ENCODE measurements at places on chromosomes 12 and 14. TPM values are rescaled to one million over a fixed set of nuclear protein-coding genes. Genes with fewer than 3 reads are reported as not detected.

Gene CLEC2B
- total RNA-seq, result 89.7 TPM

Gene MYH7
- total RNA-seq, result not detected

Gene SDR9C7
- not detected for total RNA-seq

Gene ENDOU
- total RNA-seq, result not detected

Gene PRKAB1
- 44.1 TPM for total RNA-seq

DNA sequence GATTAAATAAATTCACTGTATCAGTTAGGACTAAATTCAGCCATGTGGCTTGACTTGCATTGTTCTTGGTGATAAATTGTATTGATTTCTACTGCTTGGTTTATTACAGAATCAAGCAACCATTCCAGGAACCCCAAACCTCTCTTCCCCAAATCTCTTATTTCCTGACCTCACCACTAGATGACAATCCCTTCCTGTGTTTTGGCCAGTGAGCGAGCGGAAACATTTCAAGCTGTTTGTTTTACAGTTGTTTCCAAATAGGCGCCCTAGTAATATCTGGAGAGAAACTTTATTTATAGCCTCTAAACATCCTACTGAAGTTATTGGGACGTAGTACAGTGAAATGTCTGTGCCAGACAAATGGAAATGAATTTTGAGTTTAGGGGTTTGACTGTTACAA is 161.1 kb downstream of the SNAPC1 start:
- no peak overlapping the region for H3K4me3 ChIP-seq
- H3K36me3 ChIP-seq, result no peaks in the 10 kb centered on the region
- no peak for DNase-seq
- peaks cover 36% of the 10 kb centered on the region for H3K27me3 ChIP-seq

- H3K4me1 ChIP-seq, result no peaks in the 10 kb centered on the region
- H3K36me3 ChIP-seq, result no peaks in the 10 kb centered on the region
- peaks cover 30% of the 10 kb centered on the region for H3K27me3 ChIP-seq
- no peak for DNase-seq
Observed at GRCh38 chr12:115934046-115934445, 343.4 kb downstream of the MED13L start.

DNA sequence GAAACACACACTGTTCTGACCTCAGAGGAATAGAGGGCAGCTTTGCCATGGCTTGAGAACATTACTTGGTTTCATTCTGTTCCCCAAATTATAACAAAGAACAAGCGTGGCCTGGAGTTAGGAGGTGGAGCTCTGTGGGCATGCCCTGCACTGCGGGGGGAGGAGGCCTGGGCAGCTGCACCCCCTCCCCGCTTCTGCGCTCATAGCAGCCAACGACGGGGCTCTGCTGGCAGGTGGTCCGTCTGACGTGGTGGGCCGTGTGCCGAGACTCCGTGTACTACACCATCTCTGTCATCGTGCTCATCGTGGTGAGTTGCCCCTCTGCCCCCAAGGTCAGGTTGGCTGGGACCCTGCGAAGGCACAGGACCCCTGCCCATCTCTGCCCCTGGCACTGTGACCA is 70.4 kb upstream of the RIN3 start:
- no peak for DNase-seq
- H3K36me3 ChIP-seq, result no peaks in the 10 kb centered on the region
- no peak overlapping the region for H3K4me3 ChIP-seq
- H3K4me1 ChIP-seq, result peaks cover 7% of the 10 kb centered on the region
- peaks cover 4% of the 10 kb centered on the region for H3K27me3 ChIP-seq

DNA sequence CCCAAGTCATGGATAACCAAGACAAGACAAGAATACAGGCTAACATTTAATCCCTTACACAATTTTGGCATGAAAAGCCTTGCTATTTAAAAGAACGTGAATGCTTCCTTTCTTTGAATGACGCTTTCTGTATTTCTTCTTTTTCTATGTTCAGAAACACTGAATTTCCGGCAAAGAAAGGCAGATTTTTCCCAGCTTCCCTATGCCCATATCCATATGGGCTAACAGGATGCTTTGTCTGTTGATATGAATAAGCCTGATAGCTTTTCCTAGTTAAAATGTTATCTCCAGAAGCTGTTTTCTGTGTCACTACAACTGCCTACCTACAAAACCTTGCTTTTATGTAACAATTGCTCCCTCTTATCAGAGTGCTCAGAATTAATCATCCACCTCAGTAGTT is 38.3 kb upstream of the CACNA2D4 start:
- H3K4me1 ChIP-seq, result no peaks in the 10 kb centered on the region
- peaks cover 30% of the 10 kb centered on the region for H3K36me3 ChIP-seq
- H3K27ac ChIP-seq, result no peak overlapping the region
- DNase-seq, result no peak

GRCh38 chr14:102008891-102009290 is 44.5 kb downstream of the DYNC1H1 start:
- peaks cover 51% of the 10 kb centered on the region for H3K36me3 ChIP-seq
- H3K4me1 ChIP-seq, result no peaks in the 10 kb centered on the region
- H3K4me3 ChIP-seq, result no peak overlapping the region
- DNase-seq, result no peak

DNA sequence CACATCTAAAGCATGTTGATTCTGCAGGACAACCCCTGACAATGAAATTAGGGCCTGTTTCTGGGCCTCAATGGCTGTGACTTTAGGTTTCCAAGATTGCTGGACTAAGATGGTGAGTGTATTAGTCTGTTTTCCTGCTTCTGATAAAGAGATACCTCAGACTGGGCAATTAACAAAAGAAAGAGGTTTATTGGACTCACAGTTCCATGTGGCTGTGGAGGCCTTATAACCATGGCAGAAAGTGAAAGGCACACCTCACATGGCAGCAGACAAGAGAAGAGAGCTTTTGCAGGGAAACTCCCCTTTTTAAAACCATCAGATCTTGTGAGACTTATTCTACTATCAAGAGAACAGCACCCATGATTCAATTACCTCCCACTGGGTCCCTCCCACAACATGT is 10.6 kb downstream of the IL22 start:
- peaks cover 4% of the 10 kb centered on the region for H3K27me3 ChIP-seq
- no peak overlapping the region for H3K27ac ChIP-seq
- peaks cover 4% of the 10 kb centered on the region for H3K36me3 ChIP-seq
- no peak for DNase-seq
- peaks cover 25% of the 10 kb centered on the region for H3K4me1 ChIP-seq

- H3K4me3 ChIP-seq, result no peak overlapping the region
- DNase-seq, result no peak
- no peaks in the 10 kb centered on the region for H3K4me1 ChIP-seq
- no peak overlapping the region for H3K27ac ChIP-seq
- no peaks in the 10 kb centered on the region for H3K36me3 ChIP-seq
- peaks cover 17% of the 10 kb centered on the region for H3K27me3 ChIP-seq
Observed at GRCh38 chr12:25996677-25997076, 38.2 kb downstream of the RASSF8 start.
